ENCODE measurements at places on chromosomes 1 and 21.

GRCh38 chr1:52145137-52145536 lies 3.2 kb downstream of the ZFYVE9 start:
- DNase-seq = no peak

DNA sequence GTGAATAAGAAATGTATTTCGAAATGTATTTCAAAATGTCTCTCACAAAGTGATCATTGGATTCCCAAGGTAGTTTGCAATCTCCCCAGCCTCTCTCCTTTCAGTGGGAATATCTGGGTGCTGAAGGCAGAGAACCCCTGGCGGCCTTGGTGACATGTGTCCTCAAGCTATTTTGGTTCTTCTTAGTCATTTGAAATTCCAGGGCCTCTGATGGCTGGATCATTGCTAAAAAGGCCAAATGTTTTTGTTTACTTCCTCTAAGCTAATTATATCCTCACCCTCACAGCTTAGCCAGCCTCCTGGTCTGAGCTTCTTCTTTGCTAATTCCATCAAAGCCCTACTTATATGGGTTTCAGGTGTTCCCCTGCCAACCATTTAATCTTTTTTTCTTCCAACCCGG lies 71.2 kb downstream of the LRRC40 start:
- no peak for DNase-seq

- no peak for DNase-seq
These were observed 32.8 kb downstream of the DPT start for GRCh38 chr1:168696125-168696760.

GRCh38 chr1:58786184-58786926 lies 2.5 kb upstream of the JUN start:
- DNase-seq = no peak

DNA sequence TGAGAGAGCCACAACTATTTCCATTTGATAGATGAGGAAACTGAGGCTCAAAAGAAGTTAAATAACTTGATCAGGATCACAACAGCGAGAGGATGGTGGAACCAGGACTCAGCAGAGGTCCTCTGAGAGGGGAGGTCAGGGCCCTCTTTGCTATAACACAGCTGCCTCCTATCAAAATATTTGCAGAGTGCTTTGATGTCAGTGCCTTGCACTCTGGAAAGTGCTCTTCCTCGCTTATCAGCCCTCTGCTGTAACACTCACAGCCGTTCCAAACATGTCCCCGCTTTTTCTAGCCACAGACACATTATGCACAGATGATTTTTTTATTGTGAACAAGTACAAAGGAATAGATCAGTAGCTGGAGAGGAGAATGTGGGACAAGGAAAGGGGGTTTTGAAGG lies 71.8 kb upstream of the ARHGAP29 start:
- no peak for DNase-seq

DNA sequence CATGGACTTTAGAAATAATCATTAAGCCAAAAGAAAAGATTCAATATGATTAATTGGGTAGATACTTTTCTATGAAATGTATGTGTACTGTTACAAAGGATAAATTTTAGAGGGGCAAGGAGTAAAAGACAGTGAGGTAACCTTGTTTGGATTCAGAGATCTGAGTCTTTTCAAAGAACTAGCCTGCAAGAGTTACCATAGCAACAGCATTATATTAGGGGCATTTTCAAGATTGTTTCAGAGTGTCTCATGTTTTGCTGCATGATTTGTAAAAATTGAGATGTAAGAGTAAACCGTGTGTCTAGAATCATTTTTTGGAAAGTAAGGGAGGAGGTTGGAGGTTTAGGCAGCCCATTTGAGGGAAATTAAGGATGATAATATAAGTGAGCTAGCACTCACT lies 70.6 kb upstream of the KIAA1614 start:
- DNase-seq = no peak

DNA sequence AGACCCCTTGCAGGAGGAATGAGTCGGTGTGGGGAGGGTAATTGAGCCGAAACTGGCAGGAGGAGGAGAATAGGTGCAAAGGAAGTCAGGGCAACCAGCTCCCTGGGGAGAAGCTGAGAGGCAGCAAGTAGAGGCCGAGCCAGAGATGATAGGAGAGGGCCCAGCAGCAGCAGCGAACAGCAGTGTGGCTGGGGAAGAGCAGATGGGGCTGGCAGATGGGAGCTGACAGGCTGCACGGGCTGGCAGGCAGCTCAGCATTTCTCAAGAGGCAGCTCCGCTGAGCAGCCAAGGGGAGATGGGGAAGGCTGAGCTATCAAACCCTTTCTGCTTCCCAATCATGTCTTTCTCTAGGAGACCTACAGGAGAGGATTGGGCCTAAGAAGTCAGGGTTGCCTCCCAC lies 158.2 kb downstream of the TRIM33 start:
- DNase-seq = no peak

GRCh38 chr1:8090241-8090702 lies 64.2 kb upstream of the ERRFI1 start:
- no peak for DNase-seq

DNA sequence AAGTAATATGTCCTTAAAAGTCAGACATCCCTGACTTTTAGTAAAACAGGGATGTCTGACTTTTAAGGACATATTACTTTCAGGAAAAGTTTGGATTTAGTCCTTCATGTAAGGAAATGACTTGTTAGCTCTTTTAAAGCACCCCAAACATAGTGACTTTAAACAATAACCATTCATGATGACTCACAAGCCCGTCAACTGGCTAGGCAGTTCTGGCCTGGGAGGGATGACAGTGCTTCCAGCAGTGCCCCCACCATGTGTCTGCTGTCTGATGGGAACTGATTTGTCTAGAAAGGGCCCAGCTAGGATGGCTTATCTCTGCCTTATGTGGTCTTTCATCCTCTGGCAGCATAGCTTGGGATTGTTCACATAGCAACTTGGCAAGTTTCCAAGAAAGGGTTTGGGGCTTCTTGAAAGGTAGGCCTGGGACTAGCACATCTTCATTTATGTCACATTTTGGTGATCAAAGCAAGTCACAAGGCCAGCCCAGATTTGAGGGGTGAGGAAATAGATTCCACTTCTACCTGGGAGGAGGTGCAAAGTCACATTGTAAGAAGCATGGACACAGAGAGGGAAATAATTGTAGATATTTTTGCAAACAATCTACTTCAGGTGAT lies 143.5 kb downstream of the C1orf94 start:
- DNase-seq = no peak

- DNase-seq = no peak
These were observed 14.7 kb downstream of the CAMK1G start for GRCh38 chr1:209598227-209598626.

- no peak for DNase-seq
These were observed 39.2 kb upstream of the RGS21 start for GRCh38 chr1:192277635-192278034.

DNA sequence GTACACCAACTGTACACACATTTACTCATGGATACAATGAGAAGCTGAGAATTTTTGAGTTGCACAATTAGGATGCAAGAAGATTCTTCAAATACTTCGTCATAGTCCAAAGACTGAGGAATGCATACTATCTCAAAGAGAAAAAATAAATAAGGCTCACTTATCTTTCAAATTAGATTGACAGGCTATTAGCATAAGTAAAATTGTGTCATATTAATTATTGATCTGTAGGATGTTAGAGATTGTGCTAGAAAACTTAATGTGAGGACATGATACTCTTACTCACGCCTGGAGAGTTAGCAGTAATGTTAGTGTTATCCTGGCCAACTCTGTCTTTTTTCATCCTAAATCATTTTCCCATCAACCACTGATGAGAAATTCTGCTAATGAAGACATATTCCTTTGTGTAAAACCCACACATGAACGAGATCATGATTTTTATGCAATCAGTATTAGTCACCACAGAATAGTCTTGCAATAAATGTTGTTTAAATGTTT lies 659.0 kb downstream of the LTN1 start:
- DNase-seq = no peak
